CD8-positive, alpha-beta memory T cell (primary cell): ENCODE measurements at places on chromosomes 5 and 9. TPM values are rescaled to one million over a fixed set of nuclear protein-coding genes. Genes with fewer than 3 reads are reported as not detected.

Gene LRRTM2
- not detected for total RNA-seq

Gene PRLR
- not detected for total RNA-seq

DNA sequence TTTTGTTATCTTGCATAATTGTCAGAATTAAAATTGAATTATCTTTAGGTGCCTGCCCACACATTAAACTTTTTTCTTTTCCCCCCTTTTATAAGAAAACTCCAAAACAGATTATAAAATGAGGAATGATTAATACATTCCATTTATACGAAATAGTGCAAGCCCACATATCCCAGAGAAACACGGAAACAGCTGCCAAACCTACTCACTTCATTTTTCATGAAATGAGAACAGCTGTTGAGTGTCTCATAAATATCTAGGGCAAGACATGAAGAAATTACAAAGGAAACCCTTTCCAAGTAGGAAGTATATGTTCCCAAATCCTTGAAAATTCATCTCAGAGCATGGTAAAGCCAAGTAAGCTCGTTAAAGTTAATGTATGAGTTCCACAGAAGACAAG is 459.4 kb upstream of the NMUR2 start:
- DNase-seq, result no peak

DNA sequence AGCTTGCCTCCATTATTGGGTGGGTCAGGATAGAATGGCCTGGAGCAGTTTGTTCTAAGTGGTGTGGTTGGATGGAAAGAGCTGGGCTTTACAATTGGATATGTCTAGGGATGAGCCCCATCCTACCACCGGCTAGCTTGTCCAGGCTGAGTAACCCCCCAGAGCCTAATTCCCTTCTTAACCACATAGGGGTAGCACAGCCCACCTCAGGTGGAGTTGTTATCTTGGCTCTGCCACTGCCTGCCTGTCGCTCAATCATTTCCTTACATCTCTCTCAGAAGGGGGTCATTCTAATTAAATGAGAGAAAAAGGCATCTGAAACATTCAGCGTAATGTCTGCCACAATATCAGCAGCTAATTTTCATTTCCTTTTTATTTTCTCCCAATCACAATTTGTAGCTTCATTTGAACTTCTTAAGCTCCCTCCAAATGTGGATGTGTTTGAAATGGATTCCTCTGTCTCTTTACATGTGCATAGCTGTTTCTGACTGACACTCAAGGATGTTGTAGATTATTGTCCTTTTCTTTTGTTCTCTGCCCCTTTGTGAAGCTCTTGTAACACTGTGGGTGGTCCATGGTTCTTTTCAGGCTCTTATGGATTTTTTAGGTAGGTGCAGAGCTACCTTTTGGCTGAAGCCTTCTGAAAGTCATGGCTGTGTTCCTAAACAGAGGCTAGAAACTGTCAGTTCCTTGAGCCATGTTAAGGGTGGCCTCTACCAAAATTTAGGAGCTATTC is 383.1 kb upstream of the KLF4 start:
- DNase-seq, result no peak

Gene ELOVL7
- total RNA-seq, result 0.18 TPM

DNA sequence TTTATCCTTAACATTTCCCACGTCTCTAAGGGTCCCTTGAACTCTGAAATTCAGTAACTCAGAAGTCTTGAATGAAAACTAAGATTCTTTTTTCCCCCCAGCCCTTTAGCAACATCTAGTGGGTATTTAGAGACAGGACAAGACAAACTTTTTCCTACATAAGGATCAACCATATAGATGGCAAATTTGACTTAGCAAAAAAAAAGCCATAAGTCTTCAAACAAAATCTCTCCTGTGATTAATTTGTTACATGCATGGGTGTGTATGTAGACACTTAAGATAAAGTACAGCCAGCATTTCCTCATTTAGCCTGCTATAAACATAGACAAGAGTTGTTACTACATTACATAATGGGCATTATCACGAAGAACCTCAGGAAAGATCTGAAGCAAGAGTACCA is 29.1 kb upstream of the ANKRD31 start:
- DNase-seq, result no peak

Gene CCNO
- total RNA-seq, result 0.20 TPM

GRCh38 chr5:157215514-157216167 is 35.0 kb downstream of the ITK start:
- no peak for DNase-seq

Gene MROH2B
- total RNA-seq, result not detected

Gene NTMT1
- 68.9 TPM for total RNA-seq

Gene CARD9
- total RNA-seq, result 1.5 TPM

Gene PCDHGA10
- total RNA-seq, result 0.16 TPM

DNA sequence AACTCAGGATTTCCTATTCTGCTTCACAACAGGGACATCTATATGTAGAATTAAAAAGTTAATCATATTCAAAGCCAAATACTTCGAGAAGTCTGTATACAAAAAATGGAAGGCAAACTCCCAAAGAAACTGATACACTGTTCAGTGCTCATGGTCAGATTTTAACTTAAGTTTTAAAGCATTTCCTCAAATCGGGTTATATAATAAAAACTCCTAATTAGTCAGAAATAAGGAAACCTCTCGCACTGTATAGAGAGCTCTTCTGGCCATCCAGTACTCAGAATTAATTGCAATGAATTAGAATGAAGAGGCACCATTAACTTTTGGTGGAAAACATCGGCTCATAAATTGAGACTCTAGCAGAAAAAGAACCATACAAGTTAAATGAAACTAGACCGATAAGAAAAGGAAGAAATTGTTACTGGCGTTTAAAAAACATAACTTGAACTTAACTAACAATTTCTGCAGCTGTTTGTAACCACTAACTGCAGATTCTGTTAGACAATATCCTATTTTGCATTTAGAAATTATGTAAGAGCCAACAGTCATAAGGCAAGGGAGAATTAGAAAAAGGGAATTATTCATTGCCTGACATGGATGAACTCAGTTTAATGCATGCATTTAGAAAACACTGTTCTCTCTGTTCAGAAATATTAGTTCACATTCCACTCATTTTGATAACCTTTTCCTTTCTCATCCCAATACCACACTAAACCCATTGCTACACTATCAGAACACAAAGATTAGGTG is 96.6 kb downstream of the FNBP1 start:
- DNase-seq, result no peak

DNA sequence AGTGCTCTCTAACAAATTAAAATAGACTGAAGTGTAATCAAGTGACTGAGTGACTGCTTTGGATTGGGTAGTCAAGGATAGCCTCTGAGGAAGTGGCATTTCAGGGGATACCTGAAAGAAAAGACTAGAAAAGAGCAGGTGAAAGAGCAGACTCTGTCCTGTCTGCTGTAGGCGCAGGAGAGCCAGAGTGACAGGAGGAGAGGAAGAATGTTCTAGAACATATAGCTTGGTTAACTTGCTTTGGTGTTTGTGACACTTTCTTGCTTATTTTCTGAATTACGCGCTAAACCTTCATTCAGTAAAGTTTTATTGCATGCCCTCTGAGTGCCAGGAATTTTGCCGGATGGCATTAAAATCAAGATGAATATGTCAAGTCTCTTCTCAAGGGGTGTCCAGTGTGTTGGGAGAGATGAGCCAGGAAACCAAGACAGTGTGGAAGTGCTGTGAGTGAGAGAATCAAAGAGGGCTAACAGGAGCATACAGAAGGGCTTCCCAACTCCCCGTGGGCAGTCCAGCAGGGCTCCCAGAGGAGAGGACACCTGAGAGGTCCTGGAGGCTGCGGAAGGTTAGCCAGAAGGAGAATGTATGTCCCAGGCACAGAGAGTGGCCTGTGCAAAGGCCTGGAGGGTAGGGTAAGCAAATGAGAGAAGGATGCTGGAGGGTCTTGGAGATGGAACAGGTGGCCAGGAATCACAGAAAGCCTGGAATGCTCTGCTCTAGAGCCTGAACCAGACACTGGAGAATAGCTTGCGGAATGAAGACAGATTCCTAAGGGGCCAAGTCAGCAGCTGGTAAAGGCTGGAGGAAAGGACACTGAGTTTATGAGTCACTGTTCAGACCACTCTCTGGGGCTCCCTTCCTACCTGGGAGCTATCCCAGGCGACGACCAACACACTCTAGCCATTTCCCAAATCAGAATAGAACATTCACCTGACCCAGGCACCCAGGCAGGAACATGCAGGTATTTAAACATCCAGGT is 59.3 kb downstream of the SLC22A5 start:
- no peak for DNase-seq
